Substantia nigra (tissue), 51 donors: ENCODE measurements at places on chromosomes 6 and 20.

DNA sequence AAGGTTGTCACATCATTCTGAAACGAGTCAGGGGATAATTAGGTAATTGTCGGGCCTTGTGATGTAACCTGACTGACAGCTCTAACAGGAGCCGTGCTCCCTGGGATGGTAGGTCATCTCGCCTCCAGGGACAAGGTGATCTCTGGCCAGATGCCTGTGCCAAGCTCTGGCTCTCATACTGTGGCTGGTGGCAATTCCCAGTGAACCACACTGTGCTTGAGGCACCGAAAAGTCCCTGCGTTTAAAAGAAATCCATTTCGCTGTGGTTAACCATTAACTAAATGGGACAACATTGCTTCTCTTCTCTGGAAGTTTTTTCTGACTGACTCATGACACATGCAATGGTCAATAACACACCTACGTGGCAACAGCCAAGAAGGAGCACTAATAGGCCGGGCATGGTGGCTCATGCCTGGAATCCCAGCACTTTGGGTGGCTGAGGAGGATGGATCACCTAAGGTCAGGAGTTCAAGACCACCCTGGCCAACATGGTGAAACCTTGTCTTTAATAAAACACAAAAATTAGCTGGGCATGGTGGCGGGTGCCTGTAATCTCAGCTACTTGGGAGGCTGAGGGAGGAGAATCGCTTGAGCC, 669.2 kb downstream of the PRKN start:
- no peak for DNase-seq

DNA sequence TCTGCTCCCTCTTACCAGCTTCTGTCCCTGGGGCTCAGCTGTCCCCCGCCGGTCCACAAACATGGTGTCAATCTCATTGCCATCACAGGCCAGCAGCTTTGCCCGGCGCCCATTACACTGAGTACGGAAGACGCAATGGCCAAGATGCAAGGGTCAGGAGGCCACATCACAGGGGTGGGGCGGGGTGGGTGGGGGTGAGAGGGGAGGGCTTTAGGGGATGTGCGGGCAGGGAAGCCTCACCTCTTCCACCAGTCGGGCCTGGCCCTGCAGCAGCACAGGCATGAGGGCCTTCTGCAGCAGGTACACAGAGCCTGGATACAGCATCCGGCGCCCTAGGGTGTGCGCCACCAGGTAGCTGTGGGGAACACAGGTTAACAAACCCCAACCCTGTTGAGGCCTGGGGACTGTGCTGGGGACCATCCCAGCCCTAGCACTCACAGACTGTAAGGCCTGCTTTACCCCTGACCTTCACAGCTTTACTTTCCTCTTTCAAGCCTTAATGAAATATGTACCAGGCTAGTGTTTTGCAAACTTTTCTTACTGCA, 10.8 kb upstream of the LY6G5C start:
- no peak for DNase-seq

- DNase-seq: no peak
Measured at GRCh38 chr6:135686784-135687301, 164.7 kb upstream of the PDE7B start.

DNA sequence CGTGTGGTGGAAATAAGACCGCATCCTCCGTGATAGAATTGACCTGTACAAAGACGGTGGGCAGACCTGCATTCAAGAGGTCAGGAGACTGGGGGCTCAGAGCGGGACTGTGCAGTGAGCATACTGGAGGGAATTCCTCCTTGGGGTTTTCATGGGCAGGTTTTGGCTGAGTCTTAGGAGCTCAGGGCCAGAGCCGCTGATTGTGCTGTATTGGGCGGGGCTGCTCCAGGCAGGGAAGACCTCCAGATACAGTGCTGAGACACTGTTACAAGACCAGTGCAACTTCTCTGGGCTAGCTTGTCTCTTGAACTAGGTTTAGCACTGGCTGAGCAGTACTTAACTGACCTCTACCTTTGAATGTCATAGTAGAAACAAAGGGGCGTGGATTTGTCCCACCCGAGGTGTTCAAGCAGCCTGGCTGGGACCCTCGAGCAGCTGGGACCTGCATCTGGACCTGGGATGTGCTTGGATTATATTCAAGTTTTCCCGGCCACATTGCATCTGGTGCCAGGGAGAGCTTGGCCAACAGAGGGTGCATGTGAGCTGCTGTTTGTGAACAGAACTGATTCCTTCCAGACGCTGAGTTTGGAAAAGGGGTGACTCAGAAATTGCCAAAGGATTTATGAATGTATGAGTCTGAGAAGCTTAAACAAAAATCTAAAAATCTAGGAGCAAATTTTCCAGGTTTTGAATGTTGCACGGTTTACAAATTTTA, 33.4 kb upstream of the SLC22A1 start:
- DNase-seq: no peak

DNA sequence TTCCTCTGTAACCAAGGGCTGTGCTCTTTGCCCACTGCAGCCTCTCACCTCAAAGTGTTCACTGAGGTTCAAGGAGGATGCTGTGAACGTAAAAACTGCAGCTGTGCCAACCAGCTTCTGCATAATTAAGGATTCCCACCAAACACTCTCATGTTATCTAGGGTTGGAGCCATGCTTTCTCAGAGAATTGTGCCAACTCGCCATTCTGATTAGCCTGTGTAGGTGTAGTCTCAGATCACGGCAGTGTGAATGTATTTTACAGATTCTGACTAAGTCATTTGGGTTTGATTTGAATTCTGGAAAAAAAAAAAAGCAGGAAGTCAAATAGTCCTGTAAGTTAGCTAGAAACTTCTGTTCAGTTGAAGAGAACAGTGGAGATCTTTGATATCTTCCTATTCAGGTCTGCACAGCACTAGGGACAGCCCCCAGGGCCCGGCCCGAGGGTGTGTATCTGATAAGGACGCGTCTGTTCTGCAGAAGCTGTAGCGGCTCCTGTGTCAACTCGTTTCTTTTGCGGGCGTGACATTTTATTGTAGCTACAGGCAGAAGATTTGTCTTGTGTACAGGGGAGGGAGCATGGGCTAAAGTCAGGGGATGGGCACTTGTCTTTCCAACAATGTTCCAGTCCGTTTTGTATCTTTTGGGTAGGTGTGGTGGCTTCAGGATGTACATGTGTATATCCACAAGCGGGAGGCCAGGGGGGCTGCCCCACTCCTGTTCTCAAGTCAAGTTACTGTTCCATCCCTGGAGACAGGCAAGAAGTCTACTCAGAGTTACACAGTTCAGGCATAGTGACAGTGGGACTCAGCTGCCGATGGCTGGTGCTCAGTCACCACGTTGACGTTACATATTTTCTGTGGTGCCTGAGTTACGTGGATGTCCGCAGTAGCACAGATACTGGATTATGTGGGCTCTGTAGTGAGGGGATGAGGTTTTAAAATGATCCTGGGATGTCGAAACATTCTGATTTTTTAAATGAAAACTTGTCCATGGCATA, 12.4 kb downstream of the IRF4 start:
- no peak for DNase-seq

- no peak for DNase-seq
Measured at GRCh38 chr20:19601126-19601810, 156.8 kb upstream of the RIN2 start.

- no peak for DNase-seq
Measured at GRCh38 chr6:11424395-11425034, 113.0 kb upstream of the TMEM170B start.

DNA sequence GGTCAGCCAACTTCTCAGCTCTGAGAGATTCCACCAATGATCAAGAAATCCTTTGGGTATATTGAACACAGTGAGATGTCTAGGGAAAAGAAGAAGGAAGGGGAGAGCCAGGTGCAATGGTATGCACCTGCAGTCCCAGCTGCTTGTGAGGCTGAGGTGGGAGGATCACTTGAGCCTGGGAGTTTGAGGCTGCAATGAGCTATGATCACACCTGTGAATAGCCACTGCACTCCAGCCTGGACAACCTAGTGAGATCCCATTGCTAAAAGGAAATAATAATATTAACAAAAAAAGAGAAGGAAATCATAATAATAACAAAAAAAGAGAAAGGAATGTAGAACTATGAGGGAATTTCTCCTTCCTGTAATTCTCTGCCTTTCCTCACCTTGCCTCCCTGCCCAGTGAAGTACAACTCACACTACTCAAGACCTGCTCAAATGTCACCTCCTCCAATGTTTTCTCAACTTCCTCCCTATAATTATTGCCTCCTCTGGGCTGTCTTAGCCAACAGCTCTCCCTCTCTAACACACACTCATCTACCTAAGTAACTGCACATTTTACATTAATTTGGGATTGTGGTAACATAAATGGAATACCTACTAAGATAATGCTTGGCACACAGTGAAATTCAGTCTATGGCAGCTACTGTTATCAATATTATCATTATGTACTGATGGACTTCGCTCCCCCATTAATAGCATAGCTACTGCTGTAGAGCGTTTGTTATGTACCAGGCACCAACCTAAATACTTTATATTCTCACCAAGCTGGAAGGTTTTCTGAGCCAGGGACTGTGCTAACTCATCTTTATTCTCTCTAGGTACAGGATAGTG, 103.6 kb downstream of the KIF13A start:
- no peak for DNase-seq

GRCh38 chr6:44967481-44967880, 360.6 kb upstream of the RUNX2 start:
- DNase-seq: no peak

- DNase-seq: no peak
Measured at GRCh38 chr6:34928695-34929094, 39.6 kb downstream of the ANKS1A start.

DNA sequence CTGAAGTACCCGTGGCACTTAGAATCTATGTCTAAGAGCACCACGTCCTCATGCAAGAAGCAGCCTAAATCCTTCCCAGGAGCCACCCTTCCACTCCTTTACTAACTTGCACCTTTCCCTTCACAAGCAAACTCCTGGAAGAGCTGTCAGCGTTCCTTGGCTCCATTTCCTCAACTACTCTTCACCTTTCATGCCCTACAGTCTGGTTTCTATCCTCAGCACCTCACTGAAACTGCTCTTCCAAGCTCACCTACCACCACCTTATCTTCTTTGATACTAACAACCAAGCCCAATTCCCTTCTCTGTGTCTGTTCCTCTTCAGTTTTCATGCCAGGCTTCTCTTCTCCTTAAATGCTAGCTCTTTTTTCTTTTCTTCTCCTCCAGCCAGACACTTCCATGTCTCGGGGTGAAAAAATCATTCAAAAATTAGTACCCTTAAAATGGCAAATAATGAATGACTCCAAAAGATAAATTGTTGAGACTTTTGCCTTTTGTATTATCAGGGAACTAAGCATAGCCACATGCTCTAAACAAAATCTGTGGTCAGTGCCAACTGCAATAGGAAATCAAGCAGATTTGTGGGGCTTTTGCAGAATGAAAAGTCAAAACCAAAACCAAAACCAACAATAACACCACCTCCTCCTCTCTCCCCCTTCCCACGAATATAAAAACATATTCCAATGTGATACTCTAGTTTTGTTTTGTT, 149.6 kb upstream of the KCNK16 start:
- DNase-seq: no peak

DNA sequence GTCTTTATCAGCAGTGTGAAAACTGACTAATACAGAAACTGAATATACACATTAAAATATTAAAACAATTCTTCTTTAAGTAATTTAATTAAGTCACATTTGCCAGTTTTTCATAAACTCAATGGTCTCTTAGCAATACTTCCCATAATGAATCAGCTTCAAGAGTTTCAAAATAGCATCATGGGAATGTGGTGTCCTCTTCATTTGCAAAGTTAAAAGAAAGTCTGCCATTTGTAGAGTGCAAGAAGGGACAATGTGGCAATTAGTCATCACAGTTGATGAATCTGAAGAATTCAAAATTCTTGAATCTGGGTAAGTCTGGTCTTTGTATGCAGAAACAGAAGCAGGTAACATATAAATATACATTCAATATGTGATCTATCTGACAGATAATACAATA, 38.7 kb downstream of the SYNE1 start:
- DNase-seq: no peak

DNA sequence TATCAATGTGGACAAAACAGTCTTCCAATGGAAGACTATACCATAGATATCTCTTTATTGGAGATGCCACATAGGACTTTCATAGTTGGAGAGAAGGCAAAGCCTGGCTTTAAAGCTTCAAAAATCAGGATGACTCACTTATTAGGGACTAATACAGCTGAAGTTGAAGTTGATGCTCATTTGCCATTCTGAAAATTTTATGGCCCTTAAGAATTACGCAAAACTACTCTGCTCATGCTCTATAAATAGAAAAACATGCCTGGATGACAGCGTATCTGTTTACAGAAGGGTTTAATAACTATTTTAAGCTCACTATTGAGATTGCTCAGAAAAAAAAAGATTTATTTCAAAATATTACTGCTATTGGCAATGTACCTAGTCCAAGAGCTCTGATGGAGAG, 155.5 kb upstream of the DST start:
- DNase-seq: no peak

- no peak for DNase-seq
Measured at GRCh38 chr6:17292600-17293133, 11.5 kb downstream of the RBM24 start.

DNA sequence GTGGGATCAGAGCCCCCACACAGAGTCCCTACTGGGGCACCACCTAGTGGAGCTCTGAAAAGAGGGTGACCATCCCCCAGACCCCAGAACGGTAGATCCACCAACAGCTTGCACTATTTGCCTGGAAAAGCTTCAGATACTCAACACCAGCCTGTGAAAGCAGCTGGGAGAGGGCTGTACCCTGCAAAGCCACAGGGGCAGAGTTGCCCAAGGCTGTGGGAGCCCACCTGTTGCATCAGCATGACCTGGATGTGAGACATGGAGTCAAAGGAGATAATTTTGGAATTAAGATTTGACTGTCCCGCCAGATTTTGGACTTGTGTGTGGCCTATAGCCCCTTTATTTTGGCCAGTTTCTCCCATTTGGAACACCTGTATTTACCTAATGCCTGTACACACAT, 260.4 kb downstream of the TBX18 start:
- no peak for DNase-seq

DNA sequence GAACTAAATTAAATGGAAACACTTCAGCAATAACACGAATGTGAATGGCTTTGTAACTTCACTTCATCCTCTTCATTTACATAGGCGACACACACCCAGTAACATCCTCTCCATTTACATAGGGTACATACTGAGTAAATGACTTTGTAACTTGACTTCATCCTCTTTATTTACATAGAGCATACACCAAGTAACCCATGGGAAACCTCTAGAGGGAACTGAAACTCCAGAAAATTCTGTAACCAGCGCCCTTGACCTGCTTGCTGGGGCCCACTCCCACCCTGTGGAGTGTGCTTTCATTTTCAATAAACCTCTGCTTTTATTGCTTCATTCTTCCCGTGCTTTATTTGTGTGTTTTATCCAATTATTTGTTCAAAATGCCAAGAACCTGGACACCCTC, 81.6 kb upstream of the OPRM1 start:
- no peak for DNase-seq

GRCh38 chr20:35963878-35964277, 4.5 kb upstream of the CNBD2 start:
- no peak for DNase-seq

DNA sequence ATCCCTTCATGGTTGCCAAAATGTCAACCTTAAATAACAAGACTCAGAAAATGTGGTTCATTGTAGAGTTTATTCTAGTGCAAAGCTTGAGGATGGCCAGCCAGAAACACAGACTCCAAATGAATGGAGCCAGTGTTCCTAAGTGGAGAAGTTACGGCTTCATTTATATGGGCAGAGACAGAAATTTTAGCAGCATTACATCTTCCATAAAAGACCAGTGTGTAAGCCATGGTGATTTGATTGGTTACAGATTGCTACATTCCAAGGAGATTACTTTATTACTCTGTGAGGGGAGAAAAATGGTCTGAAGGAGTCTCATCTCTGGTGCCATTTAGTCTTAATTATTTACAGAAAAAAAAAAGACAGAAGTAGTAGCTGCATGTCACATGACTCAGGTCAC, 97.8 kb downstream of the OTOR start:
- no peak for DNase-seq

- no peak for DNase-seq
Measured at GRCh38 chr20:32179515-32179914, 28.0 kb downstream of the PLAGL2 start.
